ENCODE measurements at places on chromosomes 5 and 9.
A peak's percentile ranks its signal among the peaks of the same experiment; 100 is the strongest.

GRCh38 chr5:926417-927171 lies 33.9 kb downstream of the TRIP13 start:
- DNase-seq, result no peak

GRCh38 chr9:68981789-68982188 lies 32.1 kb downstream of the PRKACG start:
- DNase-seq, result no peak

GRCh38 chr5:122683631-122684030 lies 91.2 kb upstream of the SNX2 start:
- DNase-seq, result no peak

DNA sequence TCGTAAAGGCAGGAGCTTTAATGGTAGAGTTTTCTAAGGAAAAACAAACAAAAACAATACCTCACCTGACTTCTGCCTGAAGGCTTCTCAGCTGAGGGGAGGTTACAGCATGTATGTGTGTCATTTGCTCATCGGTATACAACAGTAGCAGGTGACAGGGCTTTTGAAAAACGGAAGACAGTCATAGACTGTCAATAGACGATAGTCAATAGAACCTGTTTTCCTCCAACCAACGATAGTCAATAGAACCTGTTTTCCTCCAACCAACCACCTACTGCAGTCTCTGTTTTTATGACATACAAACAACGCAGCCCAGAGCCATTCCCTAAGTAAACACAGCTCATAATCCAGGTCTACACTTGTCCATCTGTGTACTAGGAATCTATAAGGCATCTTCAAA lies 74.6 kb downstream of the RETREG1 start:
- DNase-seq, result no peak

GRCh38 chr5:148840531-148840930 lies 14.1 kb downstream of the ADRB2 start:
- no peak for DNase-seq

DNA sequence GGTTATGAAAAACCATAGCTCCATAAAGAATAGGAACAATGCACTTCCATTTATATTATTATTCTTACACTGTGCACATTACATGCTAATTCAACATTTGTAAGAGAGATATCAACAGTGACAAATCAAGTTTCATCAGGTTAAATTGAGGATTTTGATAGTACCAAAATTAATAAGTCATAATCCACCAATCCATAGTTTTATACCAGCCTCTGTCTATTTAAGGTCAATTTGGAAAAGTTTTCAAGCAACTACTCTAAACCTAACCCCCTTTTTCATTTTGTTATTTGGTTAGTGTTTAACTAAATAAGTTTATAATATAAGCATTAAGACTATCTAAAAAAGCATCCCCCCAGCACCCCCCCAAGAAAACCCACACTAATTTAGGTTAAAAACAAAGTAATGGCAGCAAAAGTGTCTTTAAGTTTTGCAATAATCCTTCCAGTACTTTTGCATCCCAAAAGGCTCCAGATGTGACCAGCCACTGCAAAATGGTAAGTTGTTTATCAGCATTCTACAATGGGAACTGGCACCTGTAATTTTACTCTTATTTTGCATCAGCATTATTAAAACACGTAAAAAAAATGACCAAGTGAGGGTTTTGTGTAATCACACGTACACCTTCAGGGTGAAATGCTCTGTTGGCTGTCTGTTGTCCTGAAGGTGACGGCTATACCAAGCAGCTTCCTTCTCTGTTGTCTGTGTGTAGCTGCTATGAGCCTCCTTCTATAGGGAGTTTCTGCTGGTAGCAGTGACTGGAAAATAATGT lies 36.8 kb upstream of the SSBP2 start:
- DNase-seq, result no peak

GRCh38 chr5:135356522-135357318 lies 42.3 kb downstream of the MACROH2A1 start:
- peak; percentile 46 for DNase-seq

DNA sequence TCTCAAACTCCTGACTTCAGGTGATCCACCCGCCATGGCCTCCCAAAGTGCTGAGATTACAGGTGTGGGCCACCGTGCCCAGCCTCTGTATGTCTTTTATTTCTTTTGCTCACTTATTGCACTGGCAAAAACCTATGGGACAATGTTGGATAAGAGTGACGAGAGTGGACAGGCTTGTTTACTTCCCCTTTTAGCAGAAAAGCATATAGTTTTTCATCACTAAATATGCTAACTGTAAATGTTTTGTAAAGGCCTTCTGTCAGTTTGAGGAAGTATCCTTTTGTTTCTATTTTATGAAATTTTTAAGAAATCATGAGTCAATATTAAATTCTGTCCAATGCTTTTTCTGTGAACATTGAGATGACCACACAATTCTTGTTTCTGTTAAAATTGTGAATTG lies 103.3 kb downstream of the AUH start:
- no peak for DNase-seq

Measured in GM04503 (cell line).